ENCODE measurements at places on chromosomes 6 and 20.

DNA sequence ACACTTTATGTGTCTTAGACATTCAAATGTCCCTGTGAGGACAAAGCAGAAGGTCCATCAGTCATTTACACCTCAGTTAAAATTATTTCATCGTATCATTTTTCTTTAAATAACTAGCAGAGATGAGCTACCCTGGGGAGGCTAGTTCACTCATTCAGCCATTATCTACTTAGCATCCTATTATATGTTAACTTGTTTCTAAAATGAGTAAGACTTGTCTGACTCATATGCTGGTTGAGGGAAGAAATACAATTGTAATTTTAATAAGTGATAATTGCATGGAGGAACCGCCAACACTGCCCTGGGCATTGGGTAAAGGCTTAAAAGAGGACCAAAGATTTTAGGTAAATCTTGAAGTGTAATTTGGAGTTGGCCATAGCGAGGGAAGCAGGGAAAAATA lies 12.4 kb upstream of the PTPRK start:
- no peak for DNase-seq

- no peak for DNase-seq
Observed at GRCh38 chr6:169650241-169650958, 51.4 kb downstream of the WDR27 start.

DNA sequence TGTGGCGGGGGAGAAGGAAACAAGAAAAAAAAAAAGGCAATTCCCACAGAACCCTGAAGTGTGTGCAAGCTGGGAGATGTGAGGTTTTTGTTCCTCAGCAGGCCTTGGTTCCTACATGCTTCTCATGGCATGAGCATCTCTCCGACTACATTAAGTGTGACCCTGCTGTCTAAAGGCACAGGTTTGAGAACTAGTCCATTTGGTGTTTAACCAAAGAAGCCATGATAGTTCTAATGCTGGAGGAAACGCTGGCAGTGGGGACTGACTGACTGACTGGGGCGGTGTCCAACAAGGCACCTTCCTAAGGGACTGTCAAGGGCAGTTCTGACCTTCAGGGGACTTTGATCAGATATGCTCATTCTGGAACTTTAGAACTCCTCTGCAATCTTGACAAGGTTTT lies 3.8 kb downstream of the TXNDC5 start:
- no peak for DNase-seq

DNA sequence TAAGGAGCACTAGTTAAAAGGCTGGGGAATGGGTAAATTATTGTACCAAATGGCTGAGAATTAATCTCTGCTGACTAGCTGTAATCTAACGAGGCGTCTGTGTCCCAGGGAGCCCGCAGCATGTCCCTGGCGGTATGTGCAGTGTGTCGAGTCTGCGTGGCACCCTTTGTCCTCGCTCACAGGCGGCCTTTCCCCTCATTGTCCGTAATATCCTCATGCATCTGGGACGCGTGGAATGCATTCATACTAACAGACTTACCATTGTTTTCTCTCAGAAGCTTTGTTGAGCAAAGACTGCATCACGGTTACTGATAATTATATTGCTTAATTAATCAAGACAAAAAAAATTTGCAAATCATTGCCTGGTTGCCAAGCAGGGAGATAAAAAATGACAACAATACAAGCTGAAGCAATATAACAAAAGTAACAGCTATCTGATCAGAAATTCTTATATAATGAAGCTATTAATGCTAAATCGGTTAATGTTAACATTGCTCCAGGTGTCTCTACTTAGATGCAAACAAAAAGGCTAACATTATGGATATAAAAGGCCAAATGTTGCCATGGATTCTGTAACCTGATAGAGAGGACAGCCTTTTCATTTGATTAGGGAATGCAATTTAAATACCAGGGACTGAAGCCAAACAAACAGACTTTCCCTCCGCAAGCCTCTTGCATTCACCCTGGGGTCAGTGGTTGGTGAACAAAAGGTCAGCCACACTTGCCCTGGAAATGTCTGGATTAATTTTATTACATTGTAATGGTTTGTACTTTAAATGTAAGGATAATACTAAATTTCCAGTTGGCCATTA lies 124.8 kb downstream of the INSM1 start:
- no peak for DNase-seq

DNA sequence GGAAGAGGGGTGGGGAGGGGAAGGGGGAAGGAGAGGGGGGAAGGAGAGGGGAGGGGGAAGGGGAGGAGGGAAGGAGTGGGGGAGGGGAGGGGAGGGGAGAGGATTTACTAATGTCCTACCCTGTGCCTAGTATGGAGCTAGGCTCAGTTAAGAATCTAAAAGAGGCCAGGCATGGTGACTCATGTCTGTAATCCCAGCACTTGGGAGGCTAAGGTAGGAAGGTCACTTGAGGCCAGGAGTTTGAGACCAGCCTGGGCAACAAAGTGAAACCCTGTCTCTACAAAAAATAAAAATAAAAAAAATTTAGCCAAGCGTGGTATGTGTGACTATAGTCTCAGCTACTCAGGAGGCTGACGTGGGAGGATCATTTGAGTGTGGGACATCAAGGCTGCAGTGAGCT lies 13.0 kb downstream of the UBE2J1 start:
- no peak for DNase-seq

DNA sequence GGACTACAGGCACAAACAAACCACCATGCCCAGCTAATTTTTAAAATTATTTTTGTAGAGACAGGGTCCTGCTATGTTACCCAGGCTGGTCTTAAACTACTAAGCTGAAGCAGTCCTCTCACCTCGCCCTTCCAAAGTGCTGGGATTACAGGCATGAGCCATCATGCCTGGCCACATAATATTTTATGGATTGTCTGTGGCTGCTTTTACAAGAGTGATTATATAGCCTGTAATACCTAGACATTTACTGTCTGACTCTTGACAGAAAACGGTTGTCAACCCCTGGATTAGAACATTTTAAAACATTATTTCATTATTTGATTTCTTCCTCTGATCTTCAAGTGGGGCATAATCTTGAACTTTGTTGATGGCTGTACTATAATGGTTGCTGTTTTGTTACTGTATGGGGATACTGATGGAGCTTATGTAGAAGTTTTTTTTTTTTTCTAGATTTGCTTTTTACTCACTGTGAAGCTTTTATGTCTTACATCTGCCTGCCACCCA lies 14.3 kb downstream of the PARD6B start:
- no peak for DNase-seq

Data from NCI-H446 treated with DMSO at 0.1 percent for 48 hours (cell line).